ENCODE measurements at places on chromosomes 1 and 21. TPM values are rescaled to one million over a fixed set of nuclear protein-coding genes. Genes with fewer than 3 reads are reported as not detected.

GRCh38 chr1:248361121-248361715 lies at the start of gene OR2T4:
Gene OR2T4 (plus strand): TSS chr1:248361665. CDS start chr1:248361665, 0 bp downstream.
- no peak for DNase-seq

- no peak for DNase-seq
Observed at GRCh38 chr21:31236528-31236927, 107.5 kb downstream of the TIAM1 start.

- no peak for DNase-seq
Observed at GRCh38 chr1:214008347-214008746, 20.6 kb downstream of the PROX1 start.

GRCh38 chr1:145729196-145729595 lies 9.9 kb downstream of the CD160 start:
- no peak for DNase-seq

DNA sequence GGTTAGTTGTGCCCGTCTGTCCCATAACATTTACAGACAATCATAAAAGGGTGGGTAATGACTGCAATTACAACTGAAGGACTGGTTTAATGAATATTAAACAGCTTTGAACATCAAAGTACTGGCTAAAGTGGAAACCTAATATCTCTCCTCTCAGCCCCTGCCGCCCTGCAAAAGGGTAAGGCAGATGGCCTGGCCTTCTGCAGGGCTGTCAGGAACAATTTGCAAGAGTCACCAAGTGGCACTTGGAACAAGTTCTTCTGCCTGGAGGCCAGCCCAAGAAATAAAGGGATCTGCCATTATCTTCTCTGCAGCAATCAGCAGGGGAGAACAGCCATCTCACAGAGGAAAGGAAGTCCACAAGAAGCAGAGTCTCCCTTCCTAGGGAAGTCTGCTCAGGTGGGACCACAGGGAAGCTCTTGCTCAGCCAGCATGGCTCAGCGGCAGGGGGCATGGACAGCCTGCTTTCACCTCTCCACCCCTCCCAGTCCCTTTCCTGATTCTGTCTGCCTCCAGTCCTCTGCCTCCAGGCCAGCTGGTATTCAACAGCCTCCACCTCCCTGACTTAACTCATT lies 96.1 kb downstream of the TRABD2B start:
- no peak for DNase-seq

- DNase-seq: no peak
Observed at GRCh38 chr1:4880626-4881025, 226.2 kb downstream of the AJAP1 start.

GRCh38 chr1:218582646-218583045 lies 237.5 kb downstream of the TGFB2 start:
- no peak for DNase-seq

DNA sequence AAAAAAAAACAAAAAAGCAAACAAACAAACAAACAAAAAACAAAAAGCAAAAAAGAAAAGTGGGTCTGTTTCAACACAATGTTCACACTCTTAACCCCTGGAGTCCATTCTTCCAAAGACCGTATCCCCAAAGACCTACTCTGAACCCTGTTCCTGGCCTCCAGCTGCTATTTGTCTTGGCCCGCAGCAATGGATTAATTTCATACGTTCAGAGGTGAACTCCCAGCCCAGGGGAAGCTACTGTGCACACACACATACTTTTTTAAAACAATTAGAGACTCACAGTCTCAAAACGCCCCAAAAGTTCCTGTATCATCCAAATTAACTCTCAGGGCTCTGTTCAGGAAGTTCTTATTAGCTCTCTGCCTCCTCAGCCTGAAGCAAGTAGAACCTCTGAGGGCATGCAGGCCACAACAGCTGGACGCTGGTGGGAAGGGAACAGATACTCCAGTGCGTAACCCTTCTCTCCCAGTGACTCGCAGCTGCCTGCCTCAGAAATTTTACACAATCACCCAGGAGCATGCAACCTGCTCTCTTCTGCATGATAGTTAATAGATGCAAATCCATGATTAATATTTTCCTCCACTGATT lies 395.4 kb downstream of the RRAGC start:
- no peak for DNase-seq

DNA sequence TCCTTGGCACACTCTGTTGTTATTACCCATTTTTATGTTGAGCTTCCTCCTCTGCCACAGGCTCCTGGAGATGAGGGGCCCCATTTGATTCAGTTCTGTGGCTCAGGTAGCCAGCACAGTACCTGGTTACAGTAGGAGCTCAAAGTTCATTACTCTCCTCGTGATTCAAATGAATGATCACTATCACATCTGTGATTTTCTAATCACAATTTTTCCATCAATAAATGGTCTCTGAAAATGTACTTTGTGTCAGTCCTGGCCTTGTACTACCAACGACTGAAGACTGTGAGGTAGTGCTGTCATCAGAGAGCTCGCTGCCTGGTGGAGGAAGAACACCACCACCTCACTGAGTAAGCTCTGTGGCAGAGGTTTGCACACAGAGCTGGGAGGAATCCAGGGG lies 106.8 kb upstream of the JUN start:
- DNase-seq: no peak

GRCh38 chr1:20423169-20423795 lies 62.7 kb downstream of the CAMK2N1 start:
- DNase-seq: no peak

- no peak for DNase-seq
Observed at GRCh38 chr1:184801503-184801902, 46.8 kb upstream of the EDEM3 start.

- DNase-seq: no peak
Observed at GRCh38 chr1:212645546-212646543, 37.3 kb downstream of the ATF3 start.

- no peak for DNase-seq
Observed at GRCh38 chr1:191174298-191174697, 696.6 kb upstream of the BRINP3 start.

DNA sequence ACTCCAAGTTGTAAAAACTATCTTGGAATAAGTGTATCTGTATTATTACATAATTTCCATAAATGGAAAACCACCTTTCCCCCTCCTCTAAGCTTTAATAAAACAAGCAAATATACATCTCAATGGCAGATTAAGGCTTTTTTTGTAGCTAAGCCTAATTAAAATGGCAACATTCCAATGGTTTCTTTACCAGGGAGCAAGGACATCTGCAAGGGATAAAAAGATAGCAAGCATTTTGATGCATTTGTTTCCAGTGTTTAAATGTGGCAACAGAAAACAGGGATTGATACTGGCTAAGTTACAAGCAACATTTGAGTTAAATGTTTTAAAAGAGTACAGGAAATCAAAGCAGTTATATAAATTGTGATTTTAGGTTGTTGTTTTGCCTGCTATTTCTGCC lies 1012.7 kb downstream of the ADGRL2 start:
- no peak for DNase-seq

Gene PTGFRN
- 42.9 TPM for total RNA-seq

Gene AGRN
- total RNA-seq: 330 TPM

Gene HTR6
- not detected for total RNA-seq

Gene SLC26A9
- 2.9 TPM for total RNA-seq

Gene RYR2
- total RNA-seq: 0.19 TPM

Gene PBXIP1
- 69.1 TPM for total RNA-seq

Data from progenitor cell of endocrine pancreas (in vitro differentiated cells).